Muscle of back (tissue), 13 donors: ENCODE measurements at places on chromosomes 4 and X.

GRCh38 chr4:184430163-184430562 lies 44.2 kb downstream of the IRF2 start:
- no peak for DNase-seq

GRCh38 chrX:66017659-66018170 lies 22.2 kb downstream of the VSIG4 start:
- no peak for DNase-seq

DNA sequence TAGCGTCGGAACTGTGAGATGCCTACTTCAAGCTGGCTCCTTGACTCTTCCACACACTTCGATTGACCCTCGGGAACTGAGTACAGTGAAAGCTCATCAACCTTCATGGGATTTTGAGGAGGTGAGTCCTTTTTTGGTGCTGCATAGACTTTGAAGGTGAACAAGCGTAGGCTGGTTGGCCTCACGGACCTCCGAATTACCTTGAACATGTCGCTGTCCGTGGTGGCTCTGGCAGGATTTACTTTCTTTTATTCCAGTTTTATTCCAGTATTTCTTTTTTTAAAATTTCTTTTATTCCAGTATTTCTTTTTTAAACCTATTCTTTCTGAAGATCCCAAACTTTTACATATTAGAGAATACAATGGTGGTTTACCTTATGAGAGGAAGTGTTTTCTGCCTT lies 45.2 kb downstream of the YTHDC1 start:
- no peak for DNase-seq

- DNase-seq = no peak
Measured at GRCh38 chr4:95118497-95118896, 360.7 kb downstream of the BMPR1B start.

GRCh38 chr4:38275331-38276100 lies 315.3 kb downstream of the PTTG2 start:
- DNase-seq = no peak

DNA sequence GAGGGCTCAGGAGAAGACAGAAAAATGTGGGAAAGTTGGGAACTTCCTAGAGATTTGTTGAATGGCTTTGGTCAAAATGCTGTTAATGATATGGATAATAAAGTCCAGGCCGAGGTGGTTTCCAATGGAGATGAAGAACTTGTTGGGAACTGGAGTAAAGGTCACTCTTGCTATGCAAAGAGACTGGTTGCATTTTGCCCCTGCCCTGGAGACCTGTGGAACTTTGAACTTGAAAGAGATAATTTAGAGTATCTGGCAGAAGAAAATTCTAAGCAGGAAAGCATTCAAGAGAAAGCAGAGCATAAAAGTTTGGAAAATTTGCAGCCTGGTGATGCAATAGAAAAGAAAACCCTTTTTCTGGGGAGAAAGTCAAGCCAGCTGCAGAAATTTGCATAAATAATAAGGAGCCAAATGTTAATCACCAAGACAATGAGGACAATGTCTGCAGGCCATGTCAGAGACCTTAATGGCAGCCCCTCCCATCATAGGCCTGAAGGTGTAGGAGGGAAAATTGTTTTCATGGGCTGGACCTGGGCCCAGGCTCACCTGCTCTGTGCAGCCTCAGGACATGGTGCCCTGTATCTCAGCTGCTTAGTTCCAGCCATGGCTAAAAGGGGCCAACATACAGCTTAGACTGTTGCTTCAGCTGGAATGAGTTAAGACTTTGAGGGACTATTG lies 203.8 kb downstream of the RELL1 start:
- no peak for DNase-seq
